ENCODE measurements at places on chromosomes 4 and X.
A peak's percentile ranks its signal among the peaks of the same experiment; 100 is the strongest.

DNA sequence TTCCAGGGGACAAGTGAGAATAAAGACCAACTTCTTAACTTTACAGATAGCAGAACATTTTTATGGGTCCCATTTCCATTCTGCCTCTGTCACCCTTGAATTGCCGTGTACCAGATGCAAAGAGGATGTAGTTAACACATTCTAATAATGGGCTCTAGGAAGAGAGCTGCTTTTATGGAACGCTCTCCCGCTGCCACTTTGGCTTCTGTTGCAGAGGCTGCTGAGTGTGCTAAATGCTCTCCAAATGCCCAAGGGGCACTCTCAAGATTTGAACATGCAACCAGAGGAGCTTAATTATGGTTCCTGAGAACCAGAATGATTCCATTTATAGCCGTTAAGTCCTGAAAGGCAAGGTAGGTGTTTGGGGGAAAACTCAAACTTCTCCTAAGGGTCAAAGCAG, 28.1 kb upstream of the GPC3 start:
- no peak for DNase-seq

- no peak for DNase-seq
Measured at GRCh38 chr4:176492646-176493302, 173.0 kb downstream of the SPCS3 start.

- no peak for DNase-seq
Measured at GRCh38 chr4:156778606-156779005, 193.0 kb downstream of the PDGFC start.

DNA sequence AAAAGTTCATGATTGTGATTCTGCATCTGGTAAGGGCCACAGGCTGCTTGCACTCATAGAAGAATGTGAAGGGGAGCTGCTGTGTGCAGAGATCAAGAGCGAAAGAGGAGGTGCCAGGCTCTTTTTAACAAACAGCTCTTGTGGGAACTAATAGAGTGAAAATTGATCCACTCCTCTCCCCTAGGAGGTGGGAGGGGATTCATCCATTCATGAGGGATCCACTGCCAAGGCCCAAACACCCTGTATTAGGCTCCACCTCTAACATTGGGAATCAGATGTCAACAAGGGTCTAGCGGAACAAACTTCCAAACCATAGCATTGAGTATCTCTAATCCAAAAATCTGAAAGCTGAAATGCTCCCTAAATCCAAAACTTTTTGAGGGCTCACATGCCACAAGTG, 16.4 kb upstream of the PPID start:
- no peak for DNase-seq

- no peak for DNase-seq
Measured at GRCh38 chrX:22536746-22537304, 264.1 kb downstream of the CBLL2 start.

GRCh38 chrX:106751407-106751806, 24.9 kb downstream of the RNF128 start:
- DNase-seq: no peak

DNA sequence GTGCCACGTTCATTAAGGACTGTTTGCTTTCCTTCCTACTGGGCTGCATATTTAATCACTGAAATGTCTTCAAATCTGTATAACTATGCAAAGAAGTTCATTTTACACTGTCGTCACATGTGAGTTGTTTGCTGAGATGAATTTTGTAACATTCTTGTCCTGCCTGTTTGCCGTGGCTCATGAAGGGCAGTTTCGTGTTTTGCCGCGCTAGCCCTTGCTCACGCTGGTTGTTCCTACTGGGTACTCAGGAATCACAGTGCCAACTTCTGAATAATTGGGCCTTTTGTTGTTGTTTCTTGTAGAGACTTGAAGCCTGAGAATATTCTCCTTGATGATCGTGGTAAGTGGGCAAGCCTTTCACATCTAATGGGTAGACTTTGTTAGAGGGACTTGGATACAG, 52.2 kb downstream of the HTT-AS start:
- no peak for DNase-seq

- no peak for DNase-seq
Measured at GRCh38 chr4:16884673-16885460, 13.6 kb downstream of the LDB2 start.

GRCh38 chrX:46792810-46793188, 33.9 kb upstream of the SLC9A7 start:
- no peak for DNase-seq

DNA sequence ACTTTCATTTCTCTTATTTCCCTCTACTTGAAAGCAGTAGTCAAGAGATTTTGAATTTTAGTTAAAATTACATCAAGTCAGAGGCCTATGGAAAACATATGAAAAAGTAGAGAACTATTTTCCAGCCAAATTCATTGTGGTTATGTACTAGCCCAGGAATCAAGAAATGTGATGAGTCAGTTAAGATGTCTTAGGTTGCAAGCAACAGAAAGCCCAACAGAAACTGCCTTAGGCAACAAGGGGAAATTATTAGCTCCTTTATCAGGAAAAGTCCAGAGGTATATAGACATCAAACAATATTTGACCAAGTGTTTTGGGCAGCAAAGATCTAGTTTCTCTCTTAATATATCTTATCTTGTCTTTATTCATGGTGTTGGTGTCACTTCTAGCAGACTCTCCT, 37.8 kb upstream of the FRMD7 start:
- no peak for DNase-seq

- DNase-seq: no peak
Measured at GRCh38 chr4:26885912-26886274, 25.3 kb downstream of the STIM2 start.

DNA sequence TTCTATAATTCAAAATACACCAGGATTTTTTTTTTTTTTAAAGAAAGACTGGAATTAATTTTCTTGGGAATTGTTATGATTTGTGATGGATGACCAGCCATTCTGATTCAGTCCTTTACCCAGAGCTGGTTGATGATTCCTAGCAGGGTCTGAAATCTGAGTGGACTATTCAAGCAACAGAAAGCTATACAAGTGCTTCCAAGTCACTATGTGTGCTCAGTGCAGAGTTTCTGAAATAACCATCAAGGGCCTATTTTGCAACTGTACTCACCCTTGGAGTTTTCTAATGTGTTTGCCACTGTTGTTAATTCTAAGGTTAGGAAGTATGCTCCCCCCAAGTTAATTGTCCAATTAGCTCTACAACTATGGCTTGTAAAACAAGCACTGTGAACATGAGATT, 137.7 kb upstream of the RAPGEF2 start:
- no peak for DNase-seq

GRCh38 chrX:57640674-57641016, 39.4 kb downstream of the NLRP2B start:
- no peak for DNase-seq

GRCh38 chr4:150209140-150209829, 131.0 kb downstream of the DCLK2 start:
- DNase-seq: peak; percentile 69

GRCh38 chrX:65871671-65872311, 168.1 kb downstream of the VSIG4 start:
- peak; percentile 64 for DNase-seq

- DNase-seq: no peak
Measured at GRCh38 chr4:117968606-117969005, 65.7 kb upstream of the NDST3 start.

DNA sequence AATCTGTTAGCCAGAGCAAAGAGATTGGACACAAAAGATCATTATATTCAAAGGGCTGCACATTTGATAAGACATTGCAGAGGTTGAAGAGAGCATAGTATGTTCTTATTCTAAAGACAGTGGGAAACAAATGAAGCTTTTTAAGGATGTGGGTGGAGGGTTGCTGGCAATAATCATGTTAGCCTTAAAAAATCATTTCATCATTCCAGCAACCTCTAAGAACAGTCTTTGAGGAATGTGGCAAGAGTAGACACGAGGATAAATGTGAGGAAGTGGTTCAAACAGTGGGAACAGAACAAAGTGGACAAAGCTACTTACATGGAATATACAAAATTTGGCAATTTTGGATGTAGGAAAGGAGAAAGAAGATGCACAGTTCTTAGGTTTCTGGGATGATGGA, 167.3 kb upstream of the SPRY1 start:
- no peak for DNase-seq

- no peak for DNase-seq
Measured at GRCh38 chrX:123590842-123591486, 141.9 kb downstream of the THOC2 start.

DNA sequence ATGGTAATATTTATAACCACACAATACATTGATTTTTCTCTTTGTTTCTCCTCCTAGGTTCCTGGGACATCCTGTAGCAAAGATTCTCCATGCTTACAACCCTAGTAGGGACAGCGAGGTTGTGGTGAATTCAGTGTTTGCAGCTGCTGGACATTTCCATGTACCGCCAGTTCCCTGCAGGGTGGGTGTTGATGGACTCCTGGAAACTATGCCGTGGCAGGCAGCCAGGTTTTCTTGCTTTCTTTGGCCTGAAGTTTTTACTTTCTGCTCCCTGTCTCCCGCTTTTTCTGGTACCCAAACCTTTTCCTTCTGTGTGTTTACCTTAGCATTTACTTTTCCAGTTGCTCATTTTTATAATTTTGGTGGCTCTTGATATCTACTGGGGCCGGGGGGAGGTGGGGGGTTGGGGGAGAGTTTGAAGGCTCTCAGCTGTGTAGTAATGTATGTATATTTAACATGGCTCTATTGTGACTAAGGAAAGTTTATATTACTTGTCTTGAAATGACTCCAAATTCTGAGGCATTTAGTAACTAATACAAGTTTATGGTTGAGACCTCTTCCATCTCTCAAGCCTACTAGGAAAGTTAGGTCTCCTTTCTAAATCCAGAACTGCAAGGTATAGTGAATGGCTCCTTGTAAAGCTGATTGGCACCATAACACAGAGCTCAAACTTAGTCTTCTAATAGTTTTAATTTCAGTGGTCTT, 89.7 kb downstream of the TMEM131L start:
- peak; percentile 51 for DNase-seq

- peak; percentile 82 for DNase-seq
Measured at GRCh38 chrX:118976599-118977340, 2.4 kb downstream of the LONRF3 start.

- no peak for DNase-seq
Measured at GRCh38 chr4:139682741-139683151, 17.1 kb downstream of the MGST2 start.

DNA sequence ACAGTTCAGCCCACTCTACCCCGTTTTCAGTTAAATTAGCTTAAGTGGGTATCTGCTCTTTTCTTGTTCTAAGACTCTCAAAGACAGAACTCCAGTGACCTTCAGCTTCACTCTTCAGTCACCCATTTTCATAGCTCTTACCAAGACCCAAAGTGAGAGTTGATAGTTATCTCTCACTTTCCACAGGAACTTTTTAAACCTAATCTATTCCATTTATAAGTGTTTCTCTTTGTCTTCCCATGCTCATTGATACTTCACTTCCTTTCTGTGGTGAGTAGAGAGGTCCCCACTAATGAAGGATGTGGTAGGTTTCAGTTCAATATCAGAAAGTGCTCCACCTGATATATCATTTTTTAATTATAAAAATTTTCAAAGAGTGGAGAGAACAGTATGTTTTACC, 33.4 kb downstream of the COX18 start:
- no peak for DNase-seq

GRCh38 chr4:126395664-126396063, 1080.9 kb downstream of the FAT4 start:
- DNase-seq: no peak

GRCh38 chr4:148375584-148375983, 66.6 kb downstream of the NR3C2 start:
- no peak for DNase-seq

DNA sequence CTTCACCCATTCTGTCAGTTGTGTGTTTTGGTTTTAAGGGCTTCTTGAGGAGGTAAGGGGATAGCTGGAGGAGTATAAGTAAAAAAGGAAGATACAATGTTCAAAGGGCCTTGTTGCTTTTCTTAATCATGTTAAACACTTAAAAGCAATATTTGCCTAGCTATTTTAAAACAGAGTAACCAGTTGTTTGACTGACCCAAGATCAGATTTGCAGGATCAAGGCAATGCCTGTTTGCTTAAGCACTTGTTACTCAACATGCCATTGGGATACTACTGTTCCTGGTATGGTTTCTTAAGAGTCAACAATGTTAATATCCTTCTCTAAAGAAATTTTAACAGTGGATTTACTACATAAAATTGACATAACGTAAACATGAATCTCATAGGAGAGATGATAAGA, 2.6 kb downstream of the DCLK2 start:
- DNase-seq: no peak

DNA sequence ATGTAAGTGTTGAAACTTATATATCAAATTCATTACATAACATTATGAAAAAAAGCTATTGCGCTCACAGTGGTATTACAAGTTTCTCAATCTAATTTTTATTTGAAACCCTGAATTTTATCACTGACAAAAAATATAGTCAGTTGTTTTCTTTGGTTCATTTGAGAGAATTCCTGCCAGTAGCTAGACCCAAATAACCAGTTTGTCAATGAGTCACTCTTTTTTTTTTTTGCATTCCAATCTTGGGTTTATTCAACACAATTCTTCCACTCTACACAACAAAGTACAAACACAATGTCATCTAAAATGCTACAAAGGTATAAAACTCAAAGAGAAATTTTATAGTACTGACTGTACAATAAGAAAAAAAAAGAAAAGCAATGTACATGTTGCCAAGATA, 13.1 kb downstream of the HPF1 start:
- no peak for DNase-seq

GRCh38 chr4:165326831-165327210, 648 bp upstream of the MSMO1 start:
- DNase-seq: peak; percentile 30

GRCh38 chr4:55879224-55879623, 25.8 kb downstream of the EXOC1 start:
- DNase-seq: no peak

DNA sequence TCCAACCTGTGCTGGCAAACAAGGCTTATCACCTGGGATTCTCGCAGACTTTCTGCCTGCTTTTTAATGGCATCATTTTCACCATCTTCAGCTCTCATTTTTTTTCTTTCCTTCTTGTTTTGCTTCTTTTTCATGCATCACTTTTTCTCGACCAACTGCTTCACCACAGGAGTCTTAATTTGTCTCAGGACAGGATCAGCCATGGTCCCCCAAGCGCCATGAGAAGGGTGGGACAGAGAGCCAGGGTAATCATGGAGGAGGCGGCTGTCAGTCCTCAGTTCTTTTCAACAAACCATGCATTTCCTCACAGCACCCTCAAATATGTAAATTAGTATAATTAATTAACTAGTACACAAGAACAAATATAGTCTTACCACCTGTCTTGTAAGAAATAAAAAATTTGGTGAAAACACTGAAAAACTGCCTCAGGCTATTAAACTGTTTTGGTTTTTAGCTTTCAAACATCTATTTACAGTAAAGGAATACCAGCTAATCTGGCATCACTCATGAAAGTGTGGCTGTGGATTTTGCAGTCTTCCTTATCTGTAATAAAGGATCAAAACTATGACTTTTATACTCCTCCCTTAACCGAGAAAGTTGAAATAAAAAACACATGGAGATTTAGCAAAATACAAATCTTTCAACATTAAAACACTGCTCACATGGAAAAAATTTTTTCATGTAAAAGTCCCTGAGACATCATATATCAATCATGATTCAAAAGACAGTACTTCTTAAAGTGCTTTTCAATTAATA, 19.1 kb downstream of the EIF4E start:
- DNase-seq: no peak

DNA sequence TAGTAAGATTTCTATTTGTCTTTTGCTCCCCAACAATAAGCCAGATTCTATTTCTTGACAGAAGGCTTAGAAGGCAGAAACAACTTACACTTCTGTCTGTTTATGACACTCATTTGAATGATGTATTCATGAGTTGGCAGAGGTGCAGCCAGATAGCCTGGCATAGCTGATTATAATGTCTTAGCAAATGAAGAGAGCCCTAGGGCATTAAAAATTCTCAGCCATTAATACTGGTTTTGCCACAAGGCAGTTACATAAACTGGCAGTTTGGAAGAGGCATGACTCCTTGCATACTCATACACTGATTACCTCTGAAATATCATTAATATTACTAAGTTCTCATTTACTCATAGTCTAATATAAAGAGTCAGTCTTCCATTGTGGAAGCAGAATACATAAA, 728.5 kb upstream of the NDST4 start:
- no peak for DNase-seq

All from transverse colon (tissue), 4 donors.